ENCODE measurements at places on chromosomes 5 and 9. TPM values are rescaled to one million over a fixed set of nuclear protein-coding genes. Genes with fewer than 3 reads are reported as not detected.

Gene GIN1
- 5.2 TPM for total RNA-seq

Gene SV2C
- total RNA-seq, result not detected

Gene SPARC
- 18.8 TPM for total RNA-seq

Gene TPM2
- total RNA-seq, result 681 TPM

All from A549 treated with Mapracorat at 1 μM for 4 hours (cell line).